Left lung (tissue), 14 donors: ENCODE measurements at places on chromosomes 5 and 9. TPM values are rescaled to one million over a fixed set of nuclear protein-coding genes. Genes with fewer than 3 reads are reported as not detected.

The CCL21 gene
- 39.1 TPM for total RNA-seq

The TAS2R1 gene
- not detected for total RNA-seq

The SPATA6L gene
- total RNA-seq, result 10.1 TPM

- H3K4me3 ChIP-seq, result no peak overlapping the region
- H3K27ac ChIP-seq, result no peak overlapping the region
- H3K4me1 ChIP-seq, result no peaks in the 10 kb centered on the region
These were observed 299.8 kb upstream of the NUDT12 start for GRCh38 chr5:103862398-103862797.

DNA sequence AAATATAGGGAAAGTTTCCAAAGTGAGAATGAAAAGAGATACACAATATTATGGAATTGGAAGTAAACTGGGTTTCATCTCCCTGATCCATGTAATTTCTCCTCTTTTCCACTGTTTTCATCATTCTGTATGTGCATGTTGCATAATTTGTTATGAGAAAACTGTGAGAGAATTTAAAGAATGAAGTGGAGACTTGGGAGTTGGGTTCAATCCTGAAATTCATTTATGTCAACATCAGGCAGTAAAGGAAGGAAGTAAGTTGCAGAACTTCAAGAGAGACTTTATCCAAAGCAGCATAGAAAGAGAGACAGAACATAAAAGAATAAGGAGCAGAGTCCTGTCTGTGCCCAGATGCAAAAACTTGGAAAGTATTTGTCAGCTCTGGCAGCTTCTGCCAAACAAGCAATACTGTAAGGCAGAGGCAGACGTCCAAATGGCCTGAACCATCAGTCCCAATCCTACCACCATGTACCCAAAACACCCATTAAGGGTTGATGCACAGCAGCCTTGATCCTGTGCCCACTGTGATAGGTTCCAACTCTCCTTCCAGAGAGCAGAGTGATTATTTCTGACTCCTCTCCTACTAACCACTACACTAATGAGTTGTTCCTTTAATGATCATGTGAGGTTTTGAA lies 425.3 kb upstream of the CDH6 start:
- no peak for DNase-seq
- no peaks in the 10 kb centered on the region for H3K36me3 ChIP-seq
- H3K4me1 ChIP-seq, result no peaks in the 10 kb centered on the region
- H3K27ac ChIP-seq, result no peak overlapping the region
